Tongue (tissue), 3 donors: ENCODE measurements at places on chromosomes 2 and 18.

- no peak for DNase-seq
These were observed 56.9 kb downstream of the BCL2 start for GRCh38 chr18:63262369-63263335.

GRCh38 chr2:235988271-235989015 is 179.7 kb downstream of the GBX2 start:
- DNase-seq, result peak; percentile 17

- DNase-seq, result no peak
These were observed 45.7 kb downstream of the RDH14 start for GRCh38 chr2:18514526-18515461.

DNA sequence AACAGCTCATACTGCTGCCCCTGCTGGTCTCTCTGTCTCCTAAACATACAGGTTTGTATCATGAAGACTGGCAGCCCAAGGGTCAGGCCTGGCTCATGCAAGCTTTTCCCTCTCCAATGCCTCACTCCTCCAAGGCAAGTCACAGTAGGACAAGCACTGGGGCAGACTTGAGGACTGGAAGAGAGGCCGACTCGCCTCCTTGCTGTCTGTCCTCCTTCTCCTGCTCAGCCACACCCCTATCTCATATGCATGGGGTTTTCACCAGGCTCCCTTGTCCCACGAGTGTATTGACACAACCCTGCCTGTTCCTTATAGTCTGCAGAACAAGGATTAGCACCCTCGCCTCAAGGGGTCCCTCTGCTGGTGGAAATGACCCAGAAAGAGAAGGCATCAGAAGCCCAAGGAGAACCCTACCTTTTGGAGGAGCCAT is 223.7 kb downstream of the SOX11 start:
- peak; percentile 43 for DNase-seq

DNA sequence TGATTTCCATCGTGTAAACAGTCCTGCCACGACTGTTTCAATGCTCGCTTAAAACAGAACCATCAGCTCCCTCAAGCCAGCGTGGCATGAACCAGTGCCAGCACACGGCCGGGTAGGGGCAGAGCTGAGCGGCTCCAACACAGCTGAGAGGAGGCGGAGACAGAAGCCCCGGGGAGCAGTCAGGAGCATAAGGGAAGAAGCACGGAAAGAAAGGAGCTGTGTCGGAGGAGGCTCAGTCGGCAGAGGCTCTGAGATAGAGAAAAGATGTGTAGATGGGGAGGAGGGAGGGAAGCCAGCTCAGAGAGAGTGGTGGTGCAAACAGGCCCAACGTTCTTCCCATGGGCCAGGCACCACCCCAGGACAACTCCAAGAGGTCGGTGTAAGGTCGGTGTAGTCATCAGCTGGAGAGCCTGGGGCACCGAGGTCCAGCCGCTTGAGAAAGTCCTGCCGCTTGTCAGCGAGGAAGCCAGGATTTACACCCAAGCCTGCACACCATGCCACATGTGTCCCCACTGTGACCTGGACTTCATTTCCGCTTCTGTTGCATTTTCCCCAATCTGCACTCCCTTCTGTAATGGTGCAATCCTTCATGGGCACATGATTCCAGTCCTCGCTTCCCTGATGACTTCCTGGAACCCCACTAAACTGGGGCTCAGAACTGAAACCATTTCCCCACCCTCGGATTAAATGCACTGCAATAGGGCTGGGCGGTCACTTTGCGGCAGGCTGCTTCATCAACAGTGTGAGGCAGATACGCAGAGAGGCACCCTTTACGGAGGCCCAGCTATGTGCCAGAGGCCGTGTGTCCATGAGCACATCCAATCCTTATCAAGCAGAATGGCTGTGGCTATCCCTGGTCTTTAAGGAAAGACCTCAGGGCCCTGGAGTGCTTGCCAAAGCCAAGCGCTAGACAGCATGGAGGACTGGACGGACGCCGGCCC is 43.5 kb downstream of the CYP27C1 start:
- DNase-seq, result peak; percentile 76

- DNase-seq, result no peak
These were observed 344.9 kb downstream of the RBM43 start for GRCh38 chr2:150916467-150917396.

GRCh38 chr2:195721042-195721441 is 64.0 kb downstream of the SLC39A10 start:
- DNase-seq, result no peak

DNA sequence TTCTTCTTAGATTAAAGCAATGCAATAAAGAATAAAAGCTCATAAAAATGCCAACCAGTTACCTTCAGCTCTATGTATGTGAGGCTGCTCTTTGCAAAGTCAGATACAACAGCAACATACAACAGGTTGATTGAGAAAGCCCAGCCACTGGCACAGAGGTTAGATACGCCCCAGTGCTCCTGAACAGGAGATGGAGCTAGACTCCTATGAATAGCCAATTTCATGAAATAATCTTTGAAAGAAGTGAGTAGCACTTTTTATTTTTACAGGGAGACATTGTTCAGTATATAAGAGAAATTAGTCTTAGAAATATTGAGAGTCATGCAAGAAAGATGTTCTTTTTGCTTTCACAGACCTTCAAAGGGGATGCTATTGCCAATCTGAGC is 362.4 kb upstream of the MEX3C start:
- no peak for DNase-seq

GRCh38 chr2:39243469-39244123 is at the start of gene CDKL4:
Gene CDKL4, minus strand, starts transcription at chr2:39243970.
- DNase-seq, result peak; percentile 8

DNA sequence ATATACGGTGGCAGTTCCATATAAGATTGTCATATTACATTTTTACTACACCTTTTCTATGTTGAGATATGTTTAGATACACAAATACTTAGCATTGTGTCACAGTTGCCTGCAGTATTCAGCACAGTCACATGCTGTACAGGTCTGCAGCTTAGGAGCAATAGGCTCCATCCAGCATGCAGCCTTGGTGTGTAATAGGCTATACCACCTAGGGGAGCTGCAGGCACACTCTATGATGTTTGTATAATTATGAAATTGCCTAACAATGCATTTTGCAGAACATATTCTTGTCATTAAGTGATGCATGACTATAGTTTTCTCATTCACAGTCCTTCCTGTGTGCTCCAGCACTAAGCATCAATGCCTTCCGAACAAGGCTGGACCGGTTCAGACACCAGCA is 133.4 kb downstream of the NDUFA10 start:
- DNase-seq, result peak; percentile 8

- DNase-seq, result no peak
These were observed 106.2 kb downstream of the BCL2 start for GRCh38 chr18:63213331-63213900.

- peak; percentile 90 for DNase-seq
These were observed 2.4 kb upstream of the HOXD8 start for GRCh38 chr2:176126929-176127773.

- no peak for DNase-seq
These were observed 141.5 kb downstream of the FAM210A start for GRCh38 chr18:13584825-13585224.
